ENCODE measurements at places on chromosomes 7 and 10.

GRCh38 chr7:134827889-134828288, 48.5 kb downstream of the CALD1 start:
- DNase-seq: no peak

GRCh38 chr7:39826166-39826565, 123.9 kb upstream of the CDK13 start:
- no peak for DNase-seq

- DNase-seq: no peak
These were observed 13.2 kb downstream of the PRKRIP1 start for GRCh38 chr7:102409340-102409739.

DNA sequence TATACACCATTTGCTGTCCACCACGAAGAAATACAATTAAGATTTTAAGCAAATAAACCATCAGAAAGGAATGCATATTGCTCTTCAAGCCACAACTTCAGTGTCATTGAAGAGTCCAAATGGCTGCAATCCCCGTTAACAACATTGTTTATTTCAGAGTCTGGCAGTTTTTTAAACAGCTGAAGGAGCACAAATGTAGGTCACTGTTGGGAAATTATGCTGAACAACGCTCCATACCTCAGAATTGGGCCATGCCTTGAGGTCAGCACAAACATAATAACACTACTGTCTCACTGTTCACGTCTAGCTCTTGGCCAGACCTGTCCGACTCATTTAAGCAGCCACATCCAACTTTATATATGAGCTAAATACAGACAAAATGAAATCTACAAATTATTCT, 453.9 kb upstream of the GHITM start:
- DNase-seq: no peak

GRCh38 chr10:49167425-49168170, 20.6 kb downstream of the TMEM273 start:
- DNase-seq: no peak

DNA sequence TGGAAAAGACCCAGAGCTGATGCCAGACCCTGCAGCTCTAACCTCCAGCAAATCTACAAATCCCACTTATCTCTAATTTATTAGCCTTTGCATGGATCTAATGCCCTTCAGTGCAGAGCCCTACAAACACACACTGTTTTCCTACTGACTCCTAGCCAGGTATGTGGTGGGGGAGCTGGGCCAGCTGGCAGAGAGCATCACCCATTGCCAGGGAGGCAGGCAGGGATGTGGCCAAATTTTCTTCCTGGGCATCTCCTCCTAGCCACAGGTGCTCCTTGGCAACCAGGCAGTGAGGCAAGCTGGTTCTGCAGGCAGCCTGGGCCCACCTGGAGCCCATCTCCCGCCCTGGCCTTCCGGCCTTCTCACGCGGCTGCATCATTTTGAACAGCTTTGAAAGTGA, 55.9 kb upstream of the EMX2 start:
- no peak for DNase-seq

DNA sequence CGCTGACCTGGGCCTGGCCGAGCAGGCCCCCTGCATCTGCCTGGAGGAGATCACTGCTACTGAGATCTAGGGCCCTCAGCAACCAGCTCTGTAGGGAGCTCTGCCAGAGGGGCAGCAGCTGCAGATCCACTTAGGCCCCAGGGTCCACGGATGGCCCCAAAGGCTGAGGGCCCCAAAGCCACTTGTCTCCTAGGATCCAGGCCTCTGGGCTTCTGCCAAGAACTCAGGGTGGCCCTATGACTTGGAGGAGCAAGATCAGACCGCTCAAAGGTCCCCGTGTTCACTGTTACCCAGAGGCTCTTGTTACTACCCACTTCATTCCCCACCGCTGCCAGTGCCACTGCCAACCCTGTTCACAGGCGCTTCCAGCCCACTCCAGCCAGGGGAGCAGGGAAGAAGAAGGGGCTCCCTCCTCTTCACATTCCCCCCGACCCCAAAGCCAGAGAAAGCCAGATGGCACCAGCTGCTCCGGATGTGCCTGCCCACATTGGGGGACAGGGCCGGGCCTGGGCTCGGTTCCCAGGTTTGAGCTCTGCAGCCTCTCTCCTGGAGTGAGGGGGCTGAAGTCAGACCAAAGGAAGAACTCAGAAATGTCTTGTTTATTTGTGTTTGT, 7.6 kb downstream of the LZTS2 start:
- no peak for DNase-seq

DNA sequence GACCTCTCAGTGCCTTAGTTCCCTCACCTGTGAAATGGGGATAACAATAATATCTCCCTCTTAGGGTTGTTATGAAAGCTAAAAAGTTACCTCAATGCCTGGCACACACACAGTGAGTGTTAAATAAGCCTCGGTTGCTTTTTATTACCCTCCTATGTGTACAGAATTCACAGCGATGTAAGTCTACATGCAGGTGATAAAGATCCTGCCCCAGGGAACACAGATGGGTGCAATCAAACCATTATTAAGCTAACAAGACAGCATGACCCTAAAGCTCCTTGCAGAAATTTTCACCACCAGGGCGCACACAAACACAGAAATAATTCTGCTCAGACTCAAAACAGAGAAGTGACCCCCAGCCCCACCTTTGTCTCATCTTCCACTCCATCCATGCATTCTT, 261.9 kb downstream of the SNX10 start:
- no peak for DNase-seq

DNA sequence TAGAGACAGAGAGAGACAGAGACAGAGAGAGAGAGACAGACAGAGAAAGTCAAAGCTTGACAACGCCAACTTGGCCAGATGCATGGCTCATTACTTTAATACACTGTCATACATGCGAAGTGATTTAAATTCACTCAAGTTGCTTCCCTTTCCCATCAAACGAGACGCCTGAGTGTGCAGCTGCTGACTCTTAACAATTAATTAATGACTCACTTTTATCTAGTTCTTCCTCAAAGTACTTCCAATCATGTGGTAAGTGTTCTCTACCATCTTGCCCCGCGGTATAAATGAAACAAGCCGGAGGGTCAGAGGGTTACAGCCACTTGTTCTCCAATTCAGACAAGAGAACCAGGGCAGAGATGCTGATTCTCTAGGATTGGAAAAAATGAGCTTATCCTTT, 90.8 kb downstream of the SFMBT2 start:
- DNase-seq: peak; percentile 61

GRCh38 chr7:45872116-45873034, 507 bp downstream of the CCDC201 start:
- DNase-seq: no peak

DNA sequence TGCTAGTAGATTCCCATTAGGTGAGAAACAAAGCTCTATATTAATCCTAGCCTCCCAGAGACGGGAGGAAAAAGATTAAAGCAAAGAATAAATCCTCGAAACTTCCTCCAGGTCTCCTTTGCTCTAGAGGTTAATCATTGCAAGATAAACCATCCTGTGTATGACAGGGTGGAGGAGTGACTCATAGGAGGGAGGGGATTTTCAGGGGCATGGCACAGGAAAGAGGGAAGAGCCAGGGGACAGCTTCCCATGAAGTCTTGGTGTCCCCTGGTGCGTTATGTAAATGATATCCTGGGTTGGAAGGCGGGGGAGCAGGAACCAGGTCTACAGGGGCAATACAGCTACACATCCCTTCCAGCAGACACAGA, 780 bp downstream of the CYP3A5 start:
- DNase-seq: peak; percentile 77

DNA sequence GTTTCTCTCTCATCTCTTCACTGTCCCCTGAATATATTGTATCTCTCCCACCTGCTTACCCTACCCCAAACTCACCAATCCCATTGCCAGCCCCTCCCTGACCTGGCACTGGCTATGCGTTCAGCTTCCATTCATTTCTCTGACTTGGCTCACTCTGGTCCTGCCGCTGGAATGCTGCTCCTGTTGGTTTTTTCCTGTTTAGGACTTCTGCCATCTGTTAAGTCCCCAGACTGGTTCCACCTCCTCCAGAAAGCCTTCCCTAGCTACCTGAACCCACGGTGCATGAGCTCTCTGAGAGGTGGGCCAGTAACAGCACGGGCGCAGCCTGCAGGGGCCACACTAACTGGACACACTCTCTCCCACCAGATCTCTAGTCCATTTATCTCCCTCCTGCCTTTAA, 80.2 kb downstream of the HIF1AN start:
- no peak for DNase-seq

DNA sequence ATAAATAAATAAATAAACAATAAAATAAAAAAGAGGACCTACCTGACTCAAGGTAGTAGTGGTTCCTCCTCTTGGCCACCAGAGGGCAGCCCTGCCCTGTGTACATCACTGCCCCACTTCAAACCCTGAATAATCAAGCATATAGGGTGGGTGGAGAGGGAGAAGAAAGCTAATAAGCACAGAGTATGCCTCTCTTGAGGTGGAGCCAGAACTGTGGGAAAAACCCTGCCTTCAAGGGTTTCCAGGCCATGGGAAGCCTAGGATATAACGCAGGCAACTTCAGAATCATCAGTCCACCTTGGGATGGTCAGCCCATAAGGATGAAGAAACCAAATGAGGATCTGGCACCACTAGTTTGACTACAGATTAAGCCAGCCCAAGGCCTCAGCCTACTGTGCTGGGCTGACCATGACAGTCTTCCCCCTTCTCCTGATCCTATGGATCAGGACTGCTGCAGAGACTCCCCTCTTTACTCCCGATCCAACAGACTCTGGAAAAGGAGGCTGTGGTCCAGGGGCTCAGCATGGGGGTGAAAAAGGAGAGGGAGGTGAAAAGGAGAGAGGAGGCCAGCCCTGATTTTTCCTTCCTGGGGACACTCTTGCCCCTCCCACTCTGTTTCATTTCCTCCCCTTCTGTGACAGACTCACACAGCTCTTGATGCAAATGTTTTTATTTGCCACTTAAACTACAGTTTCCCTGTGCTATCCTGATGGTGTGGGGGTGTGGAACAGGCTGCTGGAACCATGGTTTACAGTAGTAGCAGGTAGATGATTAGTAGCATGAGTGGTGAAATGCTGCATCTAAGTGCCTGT, 10.1 kb downstream of the AVPI1 start:
- peak; percentile 40 for DNase-seq

GRCh38 chr10:84172467-84173356, 889 bp upstream of the GPR15LG start:
- DNase-seq: no peak

DNA sequence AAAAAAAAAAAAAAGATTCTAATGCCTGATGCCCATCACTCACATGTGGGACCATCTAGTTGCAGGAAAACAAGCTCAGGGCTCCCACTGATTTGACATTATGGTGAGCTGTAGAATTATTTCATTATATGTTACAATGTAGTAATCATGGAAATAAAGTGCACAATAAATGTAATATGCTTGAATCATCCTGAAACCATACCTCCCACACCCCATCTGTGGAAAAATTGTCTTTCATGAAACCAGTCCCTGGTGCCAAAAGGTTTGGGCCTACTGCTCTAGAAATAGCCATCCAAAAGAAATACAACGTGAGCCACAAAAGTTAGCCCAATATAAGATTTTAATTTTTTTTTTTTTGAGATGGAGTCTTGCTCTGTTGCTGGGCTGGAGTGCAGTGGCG, 265.1 kb downstream of the PRPF18 start:
- peak; percentile 30 for DNase-seq

DNA sequence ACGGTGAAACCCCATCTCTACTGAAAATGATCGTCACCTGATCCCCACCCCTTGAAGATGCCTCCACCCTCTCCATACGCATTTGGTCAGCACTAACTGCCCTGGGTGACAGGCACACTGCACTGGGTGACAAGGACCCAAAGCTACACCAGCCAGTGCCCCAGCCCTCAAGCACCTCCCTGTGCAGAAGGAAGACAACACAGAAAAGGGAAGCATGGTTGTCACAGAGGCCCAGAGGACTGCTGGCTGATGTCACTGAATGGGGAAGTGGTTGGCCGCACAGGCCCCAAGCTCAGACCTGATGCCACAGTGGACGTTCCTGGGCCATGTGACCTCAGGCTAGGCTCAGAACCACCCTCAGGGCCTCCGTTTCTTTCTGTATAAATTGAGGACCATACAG, 4.2 kb upstream of the PILRA start:
- peak; percentile 99 for DNase-seq

DNA sequence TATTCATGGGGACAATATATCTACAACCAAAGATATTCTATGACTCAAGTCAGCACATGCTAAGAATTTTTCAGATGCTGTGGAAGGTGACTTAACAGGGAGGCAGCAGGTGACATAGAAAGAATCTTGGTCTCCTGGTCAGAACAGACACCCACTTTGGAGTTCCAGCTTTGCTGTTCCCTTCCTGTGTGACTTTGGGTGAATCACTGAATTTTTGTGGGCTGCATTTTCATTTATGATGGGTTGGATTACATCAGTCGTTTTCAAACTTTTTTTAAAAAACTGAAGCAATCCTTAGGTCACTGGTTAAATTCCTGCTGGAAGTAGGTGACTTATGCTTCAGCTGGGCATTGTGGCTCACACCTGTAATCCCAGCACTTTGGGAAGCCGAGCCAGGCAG, 24.9 kb downstream of the RGR start:
- no peak for DNase-seq

- DNase-seq: no peak
These were observed 27.8 kb upstream of the NUB1 start for GRCh38 chr7:151313857-151314256.

DNA sequence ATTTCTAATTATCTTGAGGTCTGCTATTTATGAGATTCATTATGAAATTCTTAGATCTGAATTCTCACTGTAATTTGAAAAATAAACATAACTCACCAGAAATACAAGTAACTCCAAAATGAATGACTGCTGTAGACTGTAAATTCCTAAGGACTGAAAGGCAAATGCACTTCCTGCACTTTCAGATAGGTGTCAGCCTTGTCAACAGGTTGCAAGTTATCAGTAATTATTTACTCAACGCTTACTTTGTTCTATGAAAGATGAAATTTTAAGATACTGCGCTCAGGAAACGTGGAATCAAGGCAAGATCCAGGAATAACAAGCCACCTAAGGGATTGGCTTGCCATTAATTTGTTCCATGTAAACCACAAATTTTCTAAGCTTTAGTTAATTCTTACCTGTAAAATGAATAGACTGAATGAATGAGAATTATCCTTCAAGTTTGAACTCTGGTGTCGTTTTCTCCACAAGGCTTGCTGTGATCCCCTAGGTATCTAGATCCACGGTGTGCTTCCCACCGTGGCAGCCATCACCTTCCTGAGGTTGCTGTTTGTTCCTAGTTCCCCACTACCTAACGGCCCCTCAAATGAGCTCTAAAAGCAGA, 12.6 kb downstream of the DHX32 start:
- DNase-seq: peak; percentile 40

DNA sequence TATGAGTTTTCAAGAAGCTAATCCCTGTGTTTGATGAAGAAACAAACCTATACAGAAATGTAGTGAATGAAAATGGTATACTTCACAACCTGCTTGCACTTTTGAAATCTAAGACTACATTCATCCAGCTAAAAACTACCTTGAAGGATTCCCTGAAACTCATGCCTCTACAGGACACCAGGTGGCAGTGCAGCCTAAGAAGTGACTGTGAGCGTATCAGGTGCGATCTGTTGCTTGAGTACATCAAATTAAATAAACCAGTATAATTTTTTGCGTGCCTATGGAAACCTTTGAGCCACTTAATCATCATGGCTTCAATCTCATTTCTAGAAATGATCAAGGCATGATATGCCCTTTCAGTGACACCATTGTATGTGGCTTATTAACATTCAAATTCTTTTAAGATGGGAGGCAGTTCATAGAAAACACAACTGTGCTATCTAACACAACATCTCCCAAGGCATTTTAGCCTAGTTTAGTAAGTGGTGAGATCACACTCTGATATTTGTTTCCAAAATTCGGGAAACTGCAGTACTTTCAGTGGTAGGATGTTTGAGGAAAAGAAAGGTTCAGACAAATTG, 57.4 kb downstream of the PPP1R17 start:
- peak; percentile 52 for DNase-seq

All from inflammatory macrophage treated with lipopolysaccharide for 4 hours (primary cell).